ENCODE measurements at places on chromosomes 13 and 19. TPM values are rescaled to one million over a fixed set of nuclear protein-coding genes. Genes with fewer than 3 reads are reported as not detected.
A peak's percentile ranks its signal among the peaks of the same experiment; 100 is the strongest.

DNA sequence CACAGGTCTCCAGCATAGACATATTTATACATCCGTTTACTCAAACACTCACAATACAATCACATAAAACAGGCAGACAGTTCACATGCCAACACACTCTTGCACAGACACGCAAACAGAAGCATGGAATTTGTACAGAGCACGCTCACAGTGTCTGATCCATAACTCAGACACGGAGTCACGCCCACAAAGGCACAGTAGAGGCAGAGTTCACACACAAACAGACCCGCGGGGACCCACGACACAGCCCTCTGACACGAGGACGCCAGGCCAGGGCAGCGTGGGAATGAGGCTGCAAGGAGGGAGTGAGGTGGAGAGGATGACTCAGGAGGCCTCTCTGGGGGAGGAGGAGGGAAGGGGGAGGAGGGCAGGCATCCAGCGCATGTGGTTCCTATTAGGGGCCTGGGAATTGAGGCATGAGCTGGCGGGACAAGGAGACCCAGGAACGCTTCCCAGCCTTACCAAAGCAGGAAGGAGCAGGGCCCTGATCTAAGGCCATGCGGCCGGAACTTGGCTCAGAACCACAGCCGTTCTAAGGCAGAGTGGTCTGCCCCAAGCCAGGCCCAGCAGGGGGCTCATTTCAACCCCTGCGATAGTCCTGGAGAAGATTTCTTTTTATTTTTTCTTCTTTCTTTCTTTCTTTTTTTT lies 9.1 kb upstream of the OLFM2 start:
- H3K27me3 ChIP-seq = no peaks in the 10 kb centered on the region
- H3K27ac ChIP-seq = no peak overlapping the region
- no peak overlapping the region for H3K4me3 ChIP-seq
- no peaks in the 10 kb centered on the region for H3K36me3 ChIP-seq

- H3K36me3 ChIP-seq = no peaks in the 10 kb centered on the region
- H3K27me3 ChIP-seq = no peaks in the 10 kb centered on the region
- no peak overlapping the region for H3K27ac ChIP-seq
- DNase-seq = no peak
- no peak overlapping the region for H3K4me3 ChIP-seq
Observed at GRCh38 chr13:105465251-105465650, 1070.2 kb downstream of the EFNB2 start.

- no peak overlapping the region for H3K4me3 ChIP-seq
- DNase-seq = no peak
- no peak overlapping the region for H3K27ac ChIP-seq
- no peaks in the 10 kb centered on the region for H3K27me3 ChIP-seq
- no peaks in the 10 kb centered on the region for H3K36me3 ChIP-seq
Observed at GRCh38 chr13:48687249-48687648, 33.5 kb downstream of the CYSLTR2 start.

GRCh38 chr19:16577531-16577985 lies 5.3 kb upstream of the SLC35E1 start:
- H3K27me3 ChIP-seq = no peaks in the 10 kb centered on the region
- H3K27ac ChIP-seq = no peak overlapping the region
- no peak overlapping the region for H3K4me3 ChIP-seq
- no peak for DNase-seq
- peaks cover 2% of the 10 kb centered on the region for H3K36me3 ChIP-seq
- no peaks in the 10 kb centered on the region for H3K4me1 ChIP-seq

The CNN1 gene
- 0.84 TPM for total RNA-seq

The IGFL1 gene
- not detected for total RNA-seq

GRCh38 chr13:107554460-107554859 lies 660.9 kb downstream of the LIG4 start:
- no peak overlapping the region for H3K4me3 ChIP-seq
- H3K36me3 ChIP-seq = no peaks in the 10 kb centered on the region
- no peaks in the 10 kb centered on the region for H3K4me1 ChIP-seq
- no peak overlapping the region for H3K27ac ChIP-seq
- no peak for DNase-seq

The DNAJB1 gene
- 79.5 TPM for total RNA-seq

DNA sequence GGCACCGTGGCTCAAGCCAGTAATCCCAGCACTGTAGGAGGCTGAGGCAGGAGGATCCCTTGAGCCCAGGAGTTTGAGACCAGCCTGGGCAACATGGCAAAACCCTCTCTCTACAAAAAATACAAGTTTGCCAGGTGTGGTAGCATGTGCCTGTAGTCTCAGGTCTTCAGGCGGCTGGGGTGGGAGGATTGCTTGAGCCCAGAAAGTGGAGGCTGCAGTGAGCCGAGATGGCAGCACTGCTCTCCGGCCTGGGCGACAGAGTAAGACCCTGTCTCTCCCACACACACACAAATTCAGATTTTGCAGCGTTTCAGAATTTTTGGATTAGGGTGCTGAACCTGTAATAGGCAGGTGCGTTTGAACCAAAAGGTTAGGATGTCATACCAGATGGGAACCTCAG lies 2.2 kb downstream of the RPS11 start:
- peaks cover 16% of the 10 kb centered on the region for H3K36me3 ChIP-seq
- H3K27ac ChIP-seq = no peak overlapping the region
- no peaks in the 10 kb centered on the region for H3K27me3 ChIP-seq

DNA sequence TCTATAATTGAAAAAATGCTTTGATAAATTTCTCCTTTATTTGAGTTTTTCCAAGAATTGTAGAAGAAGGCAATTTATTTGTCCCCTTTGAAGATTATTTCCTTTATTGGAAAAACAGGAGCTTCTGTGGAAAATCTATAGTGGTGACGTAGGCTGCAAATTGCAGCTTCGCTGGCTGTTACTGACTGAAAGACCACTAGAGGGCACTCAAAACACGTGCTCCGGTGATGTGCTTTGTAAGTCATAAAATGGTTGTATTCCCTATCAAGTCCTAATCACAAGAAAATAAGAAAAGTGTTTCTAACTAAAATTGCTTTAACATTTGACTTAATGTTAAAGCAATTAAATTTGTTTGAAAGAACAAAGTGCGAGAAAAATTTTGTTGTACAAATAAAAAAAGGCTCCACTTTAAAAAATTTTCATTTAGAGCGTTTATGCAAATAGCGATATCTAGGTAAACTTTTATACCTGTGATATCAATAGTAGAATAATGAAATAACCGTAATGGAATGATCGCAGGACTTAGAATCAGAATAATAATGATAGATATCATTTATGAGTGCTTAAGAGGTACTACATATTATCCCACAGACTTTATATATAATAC lies 638.2 kb upstream of the SPRY2 start:
- peaks cover 8% of the 10 kb centered on the region for H3K4me1 ChIP-seq
- H3K36me3 ChIP-seq = no peaks in the 10 kb centered on the region
- no peak overlapping the region for H3K27ac ChIP-seq
- H3K4me3 ChIP-seq = no peak overlapping the region
- H3K27me3 ChIP-seq = no peaks in the 10 kb centered on the region

- no peaks in the 10 kb centered on the region for H3K27me3 ChIP-seq
- no peak overlapping the region for H3K4me3 ChIP-seq
- H3K36me3 ChIP-seq = no peaks in the 10 kb centered on the region
- H3K27ac ChIP-seq = peak overlapping the region; percentile 34
- peak; percentile 12 for DNase-seq
Observed at GRCh38 chr13:50229960-50230661, 214.9 kb downstream of the KCNRG start.

- H3K4me3 ChIP-seq = no peak overlapping the region
- H3K27me3 ChIP-seq = no peaks in the 10 kb centered on the region
- H3K4me1 ChIP-seq = no peaks in the 10 kb centered on the region
Observed at GRCh38 chr19:47357788-47358680, 8.9 kb downstream of the DHX34 start.

- no peaks in the 10 kb centered on the region for H3K36me3 ChIP-seq
- peaks cover 80% of the 10 kb centered on the region for H3K4me1 ChIP-seq
- peak overlapping the region; percentile 80 for H3K27ac ChIP-seq
Observed at GRCh38 chr13:46664195-46664594, 111.2 kb downstream of the LRCH1 start.

DNA sequence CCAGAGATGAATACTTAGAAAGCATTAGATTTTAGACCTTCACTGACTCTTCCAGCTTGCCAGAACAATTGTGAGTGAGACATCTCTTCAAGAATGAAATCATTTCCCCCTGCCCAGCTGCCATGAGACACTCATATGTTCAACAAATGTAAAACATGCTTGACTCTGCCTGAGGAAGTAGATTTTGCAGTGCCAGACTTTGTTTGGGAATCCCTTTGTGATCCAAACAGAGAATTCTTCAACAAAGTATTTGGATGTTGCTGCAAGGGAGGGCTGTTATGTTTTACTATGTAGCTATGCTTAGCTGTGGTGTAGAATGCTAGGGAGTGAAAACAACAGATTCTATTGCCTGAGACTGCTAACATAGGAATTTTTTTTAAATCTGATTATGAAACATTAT lies 416.4 kb downstream of the DCT start:
- no peak for DNase-seq
- no peaks in the 10 kb centered on the region for H3K4me1 ChIP-seq
- H3K27me3 ChIP-seq = no peaks in the 10 kb centered on the region
- H3K27ac ChIP-seq = no peak overlapping the region
- no peak overlapping the region for H3K4me3 ChIP-seq

The CCL25 gene
- total RNA-seq = not detected

The CTU1 gene
- total RNA-seq = 8.9 TPM

- H3K4me3 ChIP-seq = no peak overlapping the region
- peak overlapping the region; percentile 17 for H3K27ac ChIP-seq
- H3K4me1 ChIP-seq = no peaks in the 10 kb centered on the region
- peaks cover 21% of the 10 kb centered on the region for H3K36me3 ChIP-seq
Observed at GRCh38 chr19:39471756-39472536, 8.7 kb upstream of the TIMM50 start.

DNA sequence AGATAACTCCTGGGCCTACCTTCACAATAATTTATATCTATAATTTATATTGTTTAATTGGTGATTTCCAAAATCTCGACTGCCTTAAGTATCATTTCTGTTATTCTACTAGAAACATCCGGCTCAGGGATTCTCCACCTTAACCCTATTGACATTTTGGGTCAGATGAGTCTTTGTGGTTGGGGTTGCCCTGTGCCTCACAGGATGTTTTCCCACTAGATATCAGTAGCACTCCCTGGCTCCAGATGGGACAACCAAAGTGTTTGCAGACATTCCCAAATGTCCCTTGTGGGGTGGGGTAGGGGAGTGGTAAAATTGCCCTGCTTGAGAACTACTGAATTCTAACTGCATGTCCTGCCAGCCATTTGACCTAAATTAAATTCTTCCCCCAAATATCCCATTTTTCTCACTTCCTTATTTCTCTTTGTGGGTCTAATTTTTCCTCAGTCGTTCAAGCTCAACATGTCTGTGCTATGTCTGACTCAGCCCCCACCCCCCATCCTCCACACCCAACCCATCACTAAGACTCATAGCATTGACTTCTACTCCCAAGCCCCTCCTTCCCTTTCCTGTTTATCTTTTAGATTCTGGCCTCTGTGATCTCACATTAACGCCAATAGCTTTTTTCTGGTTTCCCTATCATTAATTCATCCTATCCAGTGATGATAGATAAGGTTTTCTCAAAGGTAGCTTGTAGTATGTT lies 545.1 kb downstream of the EFNB2 start:
- H3K27me3 ChIP-seq = no peaks in the 10 kb centered on the region
- DNase-seq = no peak
- no peak overlapping the region for H3K4me3 ChIP-seq
- H3K36me3 ChIP-seq = no peaks in the 10 kb centered on the region
- H3K4me1 ChIP-seq = peaks cover 11% of the 10 kb centered on the region

GRCh38 chr19:18719541-18719940 lies 36.1 kb downstream of the CRTC1 start:
- no peak for DNase-seq
- no peaks in the 10 kb centered on the region for H3K36me3 ChIP-seq
- no peaks in the 10 kb centered on the region for H3K27me3 ChIP-seq
- H3K4me1 ChIP-seq = no peaks in the 10 kb centered on the region
- H3K4me3 ChIP-seq = no peak overlapping the region

GRCh38 chr13:41520660-41521630 lies 63.6 kb downstream of the RGCC start:
- peak overlapping the region; percentile 16 for H3K27ac ChIP-seq
- H3K4me3 ChIP-seq = no peak overlapping the region
- no peaks in the 10 kb centered on the region for H3K27me3 ChIP-seq
- H3K4me1 ChIP-seq = no peaks in the 10 kb centered on the region
- DNase-seq = no peak
- no peaks in the 10 kb centered on the region for H3K36me3 ChIP-seq

DNA sequence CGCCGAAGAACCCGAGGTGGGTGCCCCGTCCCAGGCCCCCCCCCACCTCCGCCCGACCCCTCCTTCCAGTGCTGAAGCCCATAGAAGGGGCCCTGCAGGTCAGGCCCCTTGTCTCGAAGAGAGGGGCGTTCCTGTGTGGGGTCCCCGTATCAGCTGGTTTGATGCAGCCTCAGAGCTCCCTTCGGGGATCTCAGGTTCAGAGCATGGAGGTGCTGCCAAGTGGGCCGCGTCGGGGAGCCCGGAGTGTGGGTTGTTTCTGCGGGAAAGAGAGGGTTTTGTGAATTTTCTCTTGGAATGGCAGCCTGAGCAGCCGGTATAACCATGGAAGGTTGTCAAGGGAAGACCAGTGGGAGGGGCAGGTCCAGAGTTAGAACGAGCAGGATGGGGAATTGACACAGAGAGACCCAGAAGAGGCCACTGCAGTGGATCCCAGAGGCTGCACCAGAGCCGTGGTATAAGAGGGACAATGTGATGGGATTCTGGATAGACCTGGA lies 384 bp downstream of the TRAPPC2B start:
- H3K4me3 ChIP-seq = peak overlapping the region; percentile 77
- no peaks in the 10 kb centered on the region for H3K27me3 ChIP-seq
- no peak for DNase-seq
